ENCODE measurements at places on chromosomes 13 and 19.

DNA sequence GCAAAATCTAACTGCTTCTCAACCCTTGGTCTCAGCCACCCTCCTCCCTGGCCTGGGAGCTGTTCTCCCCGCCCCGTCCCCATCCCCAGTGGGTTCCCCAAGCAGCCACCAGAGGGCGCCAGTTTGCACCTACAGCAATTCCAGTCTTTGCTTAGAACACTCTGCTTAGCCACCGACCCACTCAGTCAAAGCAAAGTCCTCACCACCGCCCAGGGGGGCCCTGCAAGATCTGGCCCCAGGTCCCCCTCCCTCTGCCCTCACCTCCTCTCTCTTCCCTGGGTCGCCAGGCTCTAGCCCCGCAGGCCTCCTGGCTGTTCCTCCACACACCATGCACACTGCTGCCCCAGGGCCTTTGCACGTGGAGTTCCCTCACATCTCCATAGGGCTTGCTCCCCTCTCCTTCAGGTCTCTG, 12.4 kb downstream of the TMEM143 start:
- peak; percentile 63 for DNase-seq

- no peak for DNase-seq
Observed at GRCh38 chr13:75806117-75806516, 170.0 kb downstream of the LMO7 start.

DNA sequence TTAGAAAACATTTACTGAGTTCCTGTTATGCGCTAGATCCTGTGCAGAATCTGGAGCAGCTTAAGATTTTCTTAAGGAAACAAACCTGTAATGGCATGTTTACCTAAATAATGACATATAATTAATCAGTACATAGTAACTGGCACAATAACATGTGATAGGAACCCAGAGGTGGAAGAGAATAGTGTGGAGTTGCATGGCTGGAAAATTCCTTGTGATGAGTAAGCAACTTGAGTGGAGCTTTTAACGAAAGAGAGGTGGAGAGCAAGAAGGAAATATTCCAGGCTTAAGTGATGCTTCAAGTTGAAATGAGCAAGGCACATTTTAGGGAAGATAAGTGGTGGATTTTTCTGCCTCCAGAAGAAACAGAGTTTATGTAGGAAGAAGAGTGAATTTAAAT, 9.2 kb upstream of the GPC5 start:
- DNase-seq = no peak

DNA sequence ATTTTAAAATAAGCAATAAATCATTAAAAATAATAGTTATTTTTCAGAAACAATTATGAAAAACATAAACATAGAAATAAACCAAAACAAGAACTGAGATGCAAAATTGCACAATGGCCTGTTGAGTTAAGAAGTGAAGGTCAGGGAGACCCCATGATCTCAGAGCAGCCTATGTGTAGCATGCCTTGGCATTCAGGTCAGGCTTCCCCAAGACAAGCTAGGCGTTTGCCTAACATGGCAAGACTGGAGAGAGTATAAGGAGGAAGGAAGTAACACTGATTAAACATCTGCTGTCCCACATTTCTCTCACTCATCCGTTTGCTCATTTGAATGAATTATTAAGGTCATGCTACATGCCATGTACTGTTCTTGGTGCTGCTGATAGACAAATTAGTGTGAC, 291.8 kb downstream of the TSHZ3 start:
- no peak for DNase-seq

DNA sequence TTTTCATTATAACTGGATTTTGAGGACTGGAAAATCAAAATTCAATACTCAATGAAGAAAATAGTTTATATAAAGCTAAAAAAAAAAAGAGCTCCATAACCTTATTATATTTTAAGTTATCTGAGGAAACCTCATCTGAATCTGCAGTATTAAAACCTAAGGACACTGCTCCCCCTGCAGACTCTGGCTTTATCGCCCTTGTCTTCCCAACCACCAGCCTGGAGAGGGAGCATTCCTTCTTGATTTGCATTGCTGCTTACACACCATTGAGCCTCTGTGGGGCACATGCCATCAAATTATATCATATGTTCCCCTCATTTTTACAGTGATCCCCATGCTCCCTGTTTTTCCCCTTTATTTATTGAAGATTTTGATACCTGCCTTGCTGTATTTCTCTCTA, 871.4 kb upstream of the GPC6 start:
- no peak for DNase-seq

- no peak for DNase-seq
Observed at GRCh38 chr13:51958217-51958547, 53.1 kb downstream of the ATP7B start.

DNA sequence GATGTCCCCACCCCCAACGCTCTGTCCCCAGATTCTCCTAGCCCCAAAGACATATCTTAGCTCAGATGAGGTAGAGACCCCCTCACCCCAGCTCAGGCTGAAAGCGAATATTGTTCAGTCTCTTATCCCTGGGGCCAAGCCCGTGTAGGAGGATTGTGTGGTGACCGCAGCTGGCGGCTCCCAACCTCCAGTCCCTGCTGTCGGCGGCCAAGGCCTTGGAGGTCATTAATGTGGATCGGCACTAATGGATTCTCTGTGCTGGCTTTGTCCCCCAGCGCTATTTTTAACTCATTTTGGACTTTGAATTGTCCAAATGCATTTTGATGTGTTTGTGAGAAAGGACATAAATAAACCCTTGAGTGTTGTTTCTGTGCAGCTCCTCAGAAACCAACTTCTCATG, 124.2 kb downstream of the UQCRFS1 start:
- no peak for DNase-seq

- no peak for DNase-seq
Observed at GRCh38 chr13:42239161-42239560, 32.8 kb upstream of the AKAP11 start.

- DNase-seq = no peak
Observed at GRCh38 chr13:103140001-103140671, 73.9 kb upstream of the SLC10A2 start.

DNA sequence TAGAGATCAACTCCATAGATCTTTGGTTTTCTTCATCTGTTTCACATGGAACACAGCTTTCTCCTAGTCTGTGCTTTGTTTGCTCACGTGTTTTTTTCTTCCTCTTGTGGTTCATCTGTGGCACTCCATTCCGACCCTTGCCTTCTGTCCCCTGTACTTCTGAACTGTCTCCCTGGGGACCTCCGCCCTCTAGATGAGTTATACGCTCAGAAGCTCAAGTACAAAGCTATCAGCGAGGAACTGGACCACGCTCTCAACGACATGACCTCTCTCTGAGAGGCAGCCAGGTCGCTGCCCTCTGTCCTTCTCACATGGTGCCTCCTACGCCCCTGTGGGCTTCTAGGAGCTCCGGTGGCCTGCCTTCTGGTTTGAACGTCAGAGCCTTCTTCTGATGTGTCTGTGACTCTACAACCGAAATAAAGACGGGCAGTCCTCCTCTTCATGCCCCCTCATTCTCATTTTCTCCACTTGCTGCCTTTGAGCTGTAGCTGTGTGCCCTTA, 16.6 kb upstream of the RAB8A start:
- DNase-seq = no peak

DNA sequence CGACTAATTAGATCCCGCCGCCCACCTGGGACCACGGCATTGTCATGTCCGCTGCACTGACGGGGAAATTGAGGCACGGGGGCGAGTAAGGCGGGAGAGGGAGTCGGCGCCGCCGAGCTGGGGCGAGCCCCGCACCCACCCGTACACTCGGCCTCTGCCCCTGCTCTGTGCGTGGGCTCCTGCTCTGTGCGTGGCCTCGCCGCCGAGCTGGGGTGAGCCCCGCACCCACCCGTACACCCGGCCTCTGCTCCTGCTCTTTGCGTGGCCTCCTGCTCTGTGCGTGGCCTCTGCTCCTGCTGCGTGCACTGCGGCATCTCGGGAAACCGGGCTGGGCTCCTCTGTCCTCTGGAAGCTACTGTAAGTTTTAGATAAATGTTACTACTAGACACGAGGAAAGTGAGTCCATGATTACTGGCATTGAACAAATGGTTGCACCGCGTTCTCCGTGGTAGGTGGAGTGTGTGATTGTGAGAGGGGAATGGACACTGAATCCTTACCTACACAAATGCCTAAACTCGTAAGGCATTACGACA, 826 bp upstream of the C1QTNF9 start:
- no peak for DNase-seq

DNA sequence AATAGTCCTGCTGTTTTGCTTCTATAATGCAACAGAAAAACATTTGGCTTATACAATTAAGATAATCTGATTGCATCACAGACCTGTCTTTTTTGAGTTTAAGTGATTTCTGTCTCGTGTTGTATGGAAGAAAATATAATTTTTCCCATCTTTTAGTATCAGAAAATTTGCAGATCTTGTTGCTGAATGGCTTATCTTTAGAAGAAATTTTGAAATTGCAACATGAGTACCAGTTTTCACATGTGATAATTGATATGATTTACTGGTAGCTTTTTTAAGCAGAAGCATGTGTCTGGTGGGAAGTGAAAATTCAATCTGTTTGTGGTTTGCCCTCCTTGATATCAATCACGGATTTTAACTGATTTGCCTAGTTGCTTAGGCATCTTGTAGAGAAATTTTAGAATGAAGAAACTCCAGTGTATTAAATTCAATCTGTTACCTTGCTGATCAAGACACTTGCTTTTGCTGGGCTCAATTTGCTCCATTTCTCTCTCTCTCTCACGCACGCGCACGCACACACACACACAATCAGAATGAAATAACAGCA, 89.8 kb upstream of the MYCBP2 start:
- no peak for DNase-seq

GRCh38 chr13:84661718-84662117, 779.4 kb upstream of the SLITRK1 start:
- DNase-seq = no peak
